ENCODE measurements at places on chromosomes 4 and X.

DNA sequence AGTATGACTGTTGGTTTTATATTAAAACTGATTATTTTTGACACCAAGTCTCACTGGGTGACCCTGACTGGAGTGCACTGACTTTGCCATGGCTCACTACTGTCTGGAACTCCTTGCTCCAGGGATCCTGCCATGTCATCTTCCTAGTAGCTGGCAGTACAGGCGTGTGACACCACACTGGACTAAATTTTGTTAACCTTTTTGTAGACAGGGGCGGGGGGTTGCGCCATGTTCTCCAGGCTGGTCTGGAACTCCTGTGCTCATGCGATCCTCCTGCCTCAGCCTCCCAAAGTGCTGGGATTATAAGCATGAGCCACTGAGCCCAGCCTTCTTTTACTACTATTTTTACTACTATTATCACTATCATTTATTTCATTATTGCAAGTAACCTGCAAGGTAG is 8.9 kb downstream of the XAGE1A start:
- no peak for DNase-seq

DNA sequence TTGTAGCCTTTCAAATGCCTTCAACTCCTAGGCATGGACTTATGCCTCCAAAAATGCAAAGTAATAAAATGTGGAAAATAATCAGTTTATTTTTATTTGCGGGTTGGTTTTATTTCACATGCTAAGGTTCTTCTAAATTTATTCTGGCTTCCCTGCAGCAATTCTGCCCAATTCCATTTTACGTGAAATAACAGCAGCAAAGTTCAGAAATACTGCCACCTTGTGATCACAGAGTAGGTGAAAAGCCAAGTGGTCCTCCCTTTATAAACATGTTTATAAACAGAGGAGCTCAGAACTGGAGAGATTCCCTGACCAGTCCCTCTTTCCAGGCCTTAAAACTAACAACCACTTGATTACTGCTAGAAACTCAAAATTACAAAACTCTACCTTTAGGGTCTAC is 14.7 kb upstream of the DCHS2 start:
- DNase-seq, result no peak

GRCh38 chr4:16692046-16692445 is 206.4 kb downstream of the LDB2 start:
- DNase-seq, result no peak

DNA sequence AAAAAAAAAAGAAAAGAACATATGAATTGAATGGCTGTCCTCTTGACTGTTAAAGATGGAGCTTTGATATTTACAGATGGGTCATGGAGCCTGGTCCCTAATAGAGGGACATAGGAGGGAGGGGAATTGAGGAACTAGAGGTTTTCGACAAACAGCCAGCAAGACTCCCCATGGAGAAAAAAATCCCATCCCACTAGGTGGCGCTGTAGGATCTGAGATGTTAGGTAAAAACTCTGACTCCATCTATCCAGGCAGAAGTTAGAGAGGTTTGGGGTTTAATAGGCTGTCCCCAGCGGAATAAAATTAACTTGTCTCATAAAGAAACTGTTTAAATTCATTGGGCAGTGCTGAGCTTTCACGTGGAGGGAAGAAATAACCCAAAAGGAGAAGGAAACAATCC is 45.9 kb downstream of the HMGB2 start:
- no peak for DNase-seq

DNA sequence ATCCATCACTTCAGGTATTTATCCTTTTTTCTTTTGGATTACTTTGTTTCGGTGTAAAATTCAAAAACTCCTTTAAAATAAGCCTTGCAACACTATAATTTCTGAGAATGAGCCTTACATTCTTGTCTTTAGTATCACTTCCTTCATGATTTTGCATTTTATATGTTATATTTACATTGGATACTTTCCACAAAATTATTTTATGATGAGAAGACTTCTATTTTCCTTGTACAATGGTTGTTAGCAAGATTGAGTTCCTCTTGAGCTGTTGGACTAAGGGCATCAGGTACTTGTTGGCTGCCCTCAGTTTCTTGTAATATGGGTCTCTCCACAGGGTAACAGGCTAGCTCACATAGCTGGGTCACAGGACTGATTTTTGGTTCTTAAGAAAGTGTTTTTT is 22.7 kb upstream of the HPGDS start:
- no peak for DNase-seq

DNA sequence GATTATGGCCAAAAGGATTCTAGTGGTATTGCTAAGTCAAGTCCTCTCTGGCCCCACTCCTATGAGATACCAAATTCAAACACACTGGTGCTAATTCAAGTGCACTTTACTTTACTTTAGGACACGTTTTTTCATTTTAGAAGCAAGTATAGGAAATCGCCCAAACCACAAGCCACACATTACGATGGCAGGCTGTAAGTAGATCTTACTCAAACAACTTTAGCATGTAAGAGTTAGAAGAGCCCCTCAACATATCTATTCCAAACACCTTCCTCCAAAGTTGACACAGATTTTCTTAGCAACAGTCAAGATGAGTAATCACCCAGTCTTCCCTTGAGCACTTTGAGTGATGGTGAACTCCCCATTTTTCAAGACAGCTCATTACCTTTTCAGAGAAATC is 43.6 kb downstream of the DRD5 start:
- no peak for DNase-seq

GRCh38 chr4:7807351-7807921 is 132.2 kb downstream of the AFAP1 start:
- no peak for DNase-seq

- DNase-seq, result no peak
Observed at GRCh38 chrX:295136-295535, 14.0 kb downstream of the PLCXD1 start.

- no peak for DNase-seq
Observed at GRCh38 chr4:82432596-82432995, 2.2 kb downstream of the ENOPH1 start.

DNA sequence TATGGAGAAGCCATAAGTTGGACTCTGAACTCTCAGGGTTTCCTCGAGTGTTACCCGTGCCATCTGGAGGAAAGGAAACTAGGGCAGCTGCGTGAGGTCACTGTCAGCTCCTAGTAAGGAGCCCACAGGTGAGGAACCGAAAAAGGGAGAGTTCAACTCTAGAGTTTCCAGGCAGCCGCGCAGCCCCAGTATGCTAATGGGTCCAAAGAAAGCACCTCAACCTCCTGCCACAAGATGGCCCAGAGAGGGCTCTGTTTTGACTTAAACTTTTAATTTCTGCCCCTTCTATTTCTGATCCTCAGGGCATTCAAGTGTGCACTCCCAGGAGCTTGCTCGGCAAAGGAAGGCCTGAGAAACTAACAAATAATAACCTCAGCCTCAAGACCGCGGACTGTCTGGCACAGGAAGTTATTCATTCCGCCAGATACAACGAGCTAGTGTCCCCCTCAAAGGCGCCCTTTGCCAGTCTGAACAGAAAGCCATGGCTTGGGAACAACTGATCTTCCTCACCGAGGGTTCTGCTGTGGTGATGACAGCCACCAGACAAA is 13.9 kb downstream of the SCARB2 start:
- no peak for DNase-seq

DNA sequence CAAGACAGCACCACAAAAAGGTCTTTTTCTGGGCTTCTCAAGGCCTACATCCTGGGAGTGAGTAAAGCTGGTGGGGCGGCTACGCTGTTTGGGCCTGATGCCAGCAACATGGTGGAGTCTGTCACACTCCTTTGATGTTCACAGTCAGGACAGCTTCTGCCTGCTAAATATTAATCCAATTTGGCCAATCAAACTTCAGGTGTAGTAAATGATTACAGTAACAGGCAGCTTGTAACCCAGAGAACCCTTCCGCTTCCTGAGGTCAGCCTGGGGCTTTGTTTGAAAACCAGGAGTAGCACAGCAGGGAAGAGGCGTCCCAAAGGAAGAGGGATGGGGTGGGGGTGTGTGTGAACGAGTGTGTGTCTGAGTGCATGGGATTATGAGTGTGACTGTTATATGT is 220.4 kb downstream of the MAML3 start:
- no peak for DNase-seq

- no peak for DNase-seq
Observed at GRCh38 chrX:72408885-72409284, 103.2 kb upstream of the CITED1 start.

GRCh38 chr4:87985097-87985886 is 9.8 kb downstream of the SPP1 start:
- no peak for DNase-seq

GRCh38 chr4:88054901-88055300 is 47.5 kb downstream of the PKD2 start:
- no peak for DNase-seq
